RPMI7951 (cell line): ENCODE measurements at places on chromosomes 7 and 10.
A peak's percentile ranks its signal among the peaks of the same experiment; 100 is the strongest.

- DNase-seq: no peak
Measured at GRCh38 chr10:124709861-124710260, 34.3 kb downstream of the FAM53B start.

GRCh38 chr7:155289107-155289506, 8.6 kb upstream of the INSIG1 start:
- no peak for DNase-seq

- DNase-seq: peak; percentile 19
Measured at GRCh38 chr10:132443605-132443982, 46.6 kb downstream of the PWWP2B start.

DNA sequence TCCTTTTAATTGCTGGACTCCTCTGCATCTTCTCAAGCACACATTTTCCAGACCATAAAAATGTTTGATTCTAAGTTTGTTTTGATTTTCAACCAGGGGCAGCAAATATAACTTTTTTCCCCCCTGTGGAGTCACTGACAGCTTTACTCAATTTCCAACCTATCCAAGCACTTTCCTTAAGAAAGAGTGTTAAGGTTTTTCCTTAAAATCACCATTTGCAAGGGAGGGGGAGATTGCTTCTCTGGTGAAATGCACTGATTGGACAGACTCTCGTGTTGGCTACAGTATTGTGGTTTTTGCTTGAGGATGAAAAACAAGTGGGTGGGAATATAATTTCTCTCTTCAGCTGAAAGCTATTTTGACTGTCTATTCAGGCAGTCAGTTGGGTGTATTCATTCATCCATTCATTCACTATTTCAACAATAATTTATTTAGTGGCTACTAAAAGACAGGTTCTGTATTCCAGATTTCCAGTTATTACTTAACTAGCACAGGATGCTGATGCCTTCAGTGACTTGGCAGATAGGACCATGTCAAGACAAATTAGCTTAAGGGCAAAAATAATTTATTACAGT, 146.3 kb downstream of the BAMBI start:
- no peak for DNase-seq

- no peak for DNase-seq
Measured at GRCh38 chr7:135733603-135734342, 5.8 kb upstream of the SLC13A4 start.

DNA sequence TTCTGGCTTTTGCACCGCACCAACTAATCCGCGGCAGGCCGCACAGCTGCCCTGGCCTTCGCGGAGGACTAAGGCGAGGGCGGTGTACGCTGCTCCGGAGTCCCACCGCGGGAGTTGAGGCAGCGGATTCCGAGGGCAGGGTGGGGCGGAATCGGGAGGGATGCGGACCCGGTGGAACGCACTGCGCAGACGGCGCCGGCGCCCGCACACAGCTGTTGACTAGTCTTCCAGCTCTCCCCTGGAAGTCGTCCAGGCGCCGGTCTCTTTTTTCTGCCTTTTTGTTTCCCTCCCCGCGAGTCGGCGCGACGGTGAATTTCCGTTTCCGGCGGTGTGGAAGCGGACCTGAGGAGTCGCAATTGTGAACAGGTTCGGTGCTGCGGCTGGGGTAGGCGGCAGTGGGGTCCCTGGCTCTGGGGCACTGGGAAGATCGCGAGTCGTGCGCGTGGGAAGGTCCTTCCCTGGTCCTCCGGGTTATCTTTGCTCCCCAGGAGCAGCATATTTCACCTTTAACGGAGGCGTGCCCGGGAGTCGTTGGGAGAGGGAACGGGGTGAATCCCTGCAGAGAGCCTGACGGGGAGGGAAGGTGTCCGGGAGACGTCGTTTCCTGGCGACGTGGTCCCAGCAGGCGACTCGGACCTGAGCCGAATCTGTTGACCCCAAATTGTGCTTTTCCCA, at the start of gene ASAH2B:
Gene ASAH2B, plus strand, starts transcription at position 319 of the 675 bp plus-strand sequence. CDS start 5,195 bp downstream, outside the sequence.
- peak; percentile 78 for DNase-seq

DNA sequence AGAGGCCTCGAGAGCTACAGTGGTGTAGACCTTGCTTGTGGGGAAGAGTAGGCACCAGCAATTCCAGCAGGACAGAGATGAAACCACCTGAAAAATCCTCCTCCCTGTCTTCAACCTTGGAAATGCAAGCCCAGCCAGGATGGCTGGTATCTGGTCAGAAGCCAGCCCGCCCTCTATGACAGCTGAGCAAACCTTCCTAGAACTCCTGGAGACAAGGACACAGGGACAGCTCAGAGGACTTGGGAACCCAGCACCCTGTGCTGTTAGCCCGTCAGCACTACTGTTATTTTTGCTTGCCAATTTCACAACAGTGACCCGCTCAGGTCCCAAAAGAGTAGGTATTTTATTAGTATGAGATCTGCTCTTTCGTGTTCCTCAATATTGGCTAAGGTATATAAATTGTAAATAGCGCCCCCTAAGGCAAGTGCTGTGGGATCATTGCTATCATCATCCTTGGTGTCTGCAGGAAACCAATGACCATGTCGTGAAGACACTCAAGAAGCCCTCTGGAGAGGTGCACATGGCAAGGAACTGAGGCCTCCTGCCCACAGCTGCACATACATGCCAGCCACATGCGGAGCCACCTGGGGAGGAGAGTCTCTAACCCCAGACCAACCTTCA, 156.5 kb upstream of the CHST15 start:
- DNase-seq: no peak

GRCh38 chr10:44393051-44393630, 8.2 kb upstream of the CXCL12 start:
- DNase-seq: peak; percentile 61

- no peak for DNase-seq
Measured at GRCh38 chr7:158110661-158111048, 477.0 kb downstream of the PTPRN2 start.

GRCh38 chr7:6172910-6173295, 99.5 kb downstream of the CYTH3 start:
- no peak for DNase-seq

GRCh38 chr10:60974463-60975149, 30.6 kb upstream of the RHOBTB1 start:
- peak; percentile 23 for DNase-seq

GRCh38 chr7:78149787-78150186, 351.2 kb downstream of the PHTF2 start:
- peak; percentile 72 for DNase-seq

- DNase-seq: no peak
Measured at GRCh38 chr7:151695951-151696541, 176.4 kb upstream of the RHEB start.

GRCh38 chr7:81725812-81726127, 44.1 kb downstream of the HGF start:
- DNase-seq: peak; percentile 62

DNA sequence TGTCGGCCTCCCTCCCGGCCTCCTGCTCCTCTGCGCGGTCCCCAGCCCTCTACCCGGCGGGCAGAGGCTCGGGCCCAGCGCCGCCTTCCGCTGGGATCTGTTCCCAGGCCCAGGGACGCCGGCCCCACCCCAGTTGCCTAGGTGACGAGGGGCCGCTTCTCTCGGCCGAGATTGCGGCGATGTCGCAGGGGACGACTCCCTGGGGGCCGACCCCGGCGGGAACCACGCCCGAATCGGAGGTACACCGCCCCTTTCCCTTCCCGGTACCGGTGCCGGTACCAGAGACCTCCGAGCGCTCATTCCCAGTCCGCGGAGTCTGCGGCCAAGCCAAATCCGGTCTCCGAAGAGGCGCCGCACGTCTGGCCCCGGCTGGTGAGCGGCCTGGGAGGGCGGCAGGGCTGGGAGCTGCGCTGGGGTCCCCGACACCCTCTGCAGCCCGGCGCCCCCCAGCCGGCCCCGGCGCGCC, at the start of gene CABCOCO1:
Gene CABCOCO1, plus strand, starts transcription at position 136 of the 466 bp plus-strand sequence. Its CDS starts 44 bp downstream, at position 180.
- DNase-seq: no peak

- DNase-seq: no peak
Measured at GRCh38 chr10:4545062-4545461, 280.9 kb upstream of the AKR1E2 start.

- DNase-seq: no peak
Measured at GRCh38 chr7:73974101-73974947, 53.6 kb upstream of the ELN start.

GRCh38 chr7:155868955-155869783, 56.9 kb upstream of the SHH start:
- no peak for DNase-seq

GRCh38 chr7:90626013-90626412, 29.9 kb downstream of the CDK14 start:
- peak; percentile 32 for DNase-seq

GRCh38 chr7:81231301-81231838, 312.5 kb upstream of the SEMA3C start:
- DNase-seq: no peak

GRCh38 chr7:38169847-38170246, 8.2 kb upstream of the STARD3NL start:
- peak; percentile 100 for DNase-seq

- no peak for DNase-seq
Measured at GRCh38 chr10:87508837-87509236, 4.1 kb downstream of the MINPP1 start.

DNA sequence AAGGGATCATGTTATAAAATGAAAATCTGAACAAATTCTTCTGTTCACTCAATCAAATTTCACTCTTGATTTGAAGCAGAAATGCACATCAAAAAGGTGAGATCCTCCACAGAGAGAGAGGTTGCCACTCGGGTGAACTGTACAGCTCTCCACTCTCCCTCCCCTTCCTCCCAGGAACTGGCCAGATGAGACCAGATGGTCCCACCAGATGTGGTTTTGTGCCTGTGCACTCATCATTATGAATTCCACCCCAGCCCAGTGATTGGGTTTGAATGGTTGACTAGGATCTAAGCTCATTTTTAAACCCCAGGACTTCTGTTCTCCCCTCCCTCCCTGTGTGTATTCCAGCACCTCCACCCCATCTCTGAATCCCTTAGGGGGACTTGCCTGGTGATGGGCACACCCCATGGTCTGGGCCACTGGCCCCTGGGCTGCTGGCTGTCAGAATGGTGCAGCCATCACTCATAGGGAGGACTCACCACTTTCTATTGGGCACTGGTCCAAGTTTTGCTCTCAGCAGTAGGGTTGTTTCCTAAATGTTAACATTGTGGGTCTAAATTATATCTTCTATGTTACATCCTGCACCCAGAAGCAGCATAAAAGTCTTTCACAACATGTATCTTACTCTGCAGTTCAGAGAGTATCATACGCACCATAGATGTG, 393.1 kb downstream of the TNS3 start:
- DNase-seq: peak; percentile 54

- peak; percentile 32 for DNase-seq
Measured at GRCh38 chr10:121823993-121824463, 103.8 kb downstream of the ATE1 start.

- no peak for DNase-seq
Measured at GRCh38 chr10:46240684-46241565, 45.9 kb upstream of the ANTXRL start.

- DNase-seq: no peak
Measured at GRCh38 chr7:73429215-73429614, 4.4 kb upstream of the FZD9 start.

GRCh38 chr7:130869918-130870317, 135.9 kb upstream of the KLF14 start:
- no peak for DNase-seq

- no peak for DNase-seq
Measured at GRCh38 chr7:79284211-79284610, 169.3 kb downstream of the MAGI2 start.

- no peak for DNase-seq
Measured at GRCh38 chr10:13183625-13184024, 22.3 kb downstream of the MCM10 start.

DNA sequence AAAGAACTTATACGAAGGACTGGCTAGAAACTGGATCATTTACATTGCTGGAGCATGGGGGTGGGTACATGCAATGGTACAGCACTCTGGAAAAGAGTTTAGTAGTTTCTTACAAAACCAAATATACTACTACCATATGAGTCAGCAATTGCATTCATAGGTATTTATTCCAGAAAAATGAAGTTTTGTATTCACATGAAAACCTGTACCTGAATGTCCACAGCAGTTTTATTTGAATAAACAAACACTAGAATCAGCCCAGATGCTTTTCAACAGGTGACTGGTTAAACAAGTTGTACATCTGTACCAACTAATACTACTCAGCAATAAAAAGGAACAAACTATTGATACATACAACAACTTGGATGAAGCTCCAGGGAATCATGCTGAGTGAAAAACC, 3.4 kb downstream of the SCIN start:
- no peak for DNase-seq

GRCh38 chr7:127514499-127514898, 70.9 kb downstream of the GCC1 start:
- DNase-seq: peak; percentile 28

DNA sequence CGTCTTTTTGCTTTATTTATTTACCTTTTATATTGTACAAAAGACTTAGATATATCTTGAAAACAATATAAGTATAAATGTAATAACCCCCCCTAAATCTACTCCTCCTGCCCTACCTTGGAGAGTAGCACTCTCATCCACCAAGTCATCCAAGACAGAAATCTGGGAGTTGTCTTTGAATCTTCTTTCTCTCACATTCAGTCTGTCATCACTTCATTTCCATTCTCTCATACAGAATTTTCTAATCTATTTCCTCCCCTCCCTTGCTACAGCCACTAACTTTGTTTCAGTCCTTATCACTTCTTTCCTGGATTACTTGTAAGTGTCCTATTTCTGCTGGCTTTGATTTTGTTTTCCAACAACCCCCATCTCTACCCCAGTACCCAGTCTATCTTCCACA, 170.6 kb downstream of the SEMA3D start:
- no peak for DNase-seq

- no peak for DNase-seq
Measured at GRCh38 chr7:75072981-75073283, 670 bp downstream of the RCC1L start.

DNA sequence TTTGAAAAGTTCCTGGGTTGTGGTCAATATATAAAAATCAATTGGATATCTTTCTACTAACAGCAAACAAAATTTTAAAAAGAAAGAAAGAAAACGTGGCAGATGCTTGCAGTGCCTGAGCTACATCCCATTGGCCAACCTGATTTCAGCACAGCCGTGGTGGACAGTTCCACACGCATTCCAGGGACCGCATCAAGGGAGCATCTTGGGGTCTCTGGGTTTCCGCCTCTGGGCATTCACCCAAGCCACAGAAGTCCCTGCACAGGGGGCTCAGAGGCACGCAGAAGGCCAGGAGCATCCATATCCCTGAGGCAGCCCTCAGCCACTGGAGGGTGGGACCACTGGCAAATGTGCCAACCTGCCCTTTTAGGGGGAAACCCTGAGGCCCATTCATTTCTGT, 254.5 kb upstream of the RNF32 start:
- DNase-seq: peak; percentile 3

DNA sequence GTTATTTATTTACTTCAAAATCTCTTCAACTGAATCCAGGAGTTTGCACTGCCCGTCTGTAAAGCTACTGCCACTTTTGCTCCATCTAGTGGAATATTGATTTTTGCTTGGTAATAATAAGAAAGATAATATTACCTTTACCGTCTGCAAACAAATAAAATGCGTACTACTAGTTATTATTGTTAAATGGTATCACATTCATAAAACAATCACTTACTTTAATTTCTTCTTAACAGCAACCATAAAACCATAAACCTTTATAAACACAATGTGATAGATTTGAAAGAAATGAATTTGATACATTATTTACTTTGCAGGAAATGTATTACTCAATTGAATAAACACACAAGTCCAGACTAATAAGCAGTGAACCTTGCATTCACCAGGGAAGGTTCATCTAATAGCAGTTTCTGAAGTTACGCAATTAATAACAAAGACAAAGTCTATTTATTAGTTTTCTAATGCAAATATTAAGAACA, 6.4 kb downstream of the AGMO start:
- no peak for DNase-seq
